ENCODE measurements at places on chromosomes 13 and 19. TPM values are rescaled to one million over a fixed set of nuclear protein-coding genes. Genes with fewer than 3 reads are reported as not detected.

FAAP24 gene
- 3.2 TPM for polyA plus RNA-seq

DNA sequence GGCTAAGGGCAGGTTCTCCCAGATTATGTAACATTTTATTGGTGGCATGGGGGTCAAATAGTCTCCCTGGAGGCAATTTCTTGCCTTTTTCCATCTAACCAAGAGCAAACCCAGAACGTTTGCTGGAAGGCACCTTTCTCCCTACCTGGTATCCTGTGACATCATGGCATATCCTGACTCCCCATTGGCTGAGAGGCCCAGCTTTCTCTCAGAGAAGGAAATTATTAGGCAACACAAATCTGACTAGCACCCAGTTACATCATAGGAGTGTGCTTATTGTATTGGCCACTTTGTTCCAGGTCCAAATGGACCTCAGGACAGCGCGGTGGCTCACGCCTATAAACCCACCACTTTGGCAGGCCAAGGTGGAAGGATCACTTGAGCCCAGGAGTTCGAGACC lies 13.0 kb downstream of the NTN5 start:
- no peak for DNase-seq

DNA sequence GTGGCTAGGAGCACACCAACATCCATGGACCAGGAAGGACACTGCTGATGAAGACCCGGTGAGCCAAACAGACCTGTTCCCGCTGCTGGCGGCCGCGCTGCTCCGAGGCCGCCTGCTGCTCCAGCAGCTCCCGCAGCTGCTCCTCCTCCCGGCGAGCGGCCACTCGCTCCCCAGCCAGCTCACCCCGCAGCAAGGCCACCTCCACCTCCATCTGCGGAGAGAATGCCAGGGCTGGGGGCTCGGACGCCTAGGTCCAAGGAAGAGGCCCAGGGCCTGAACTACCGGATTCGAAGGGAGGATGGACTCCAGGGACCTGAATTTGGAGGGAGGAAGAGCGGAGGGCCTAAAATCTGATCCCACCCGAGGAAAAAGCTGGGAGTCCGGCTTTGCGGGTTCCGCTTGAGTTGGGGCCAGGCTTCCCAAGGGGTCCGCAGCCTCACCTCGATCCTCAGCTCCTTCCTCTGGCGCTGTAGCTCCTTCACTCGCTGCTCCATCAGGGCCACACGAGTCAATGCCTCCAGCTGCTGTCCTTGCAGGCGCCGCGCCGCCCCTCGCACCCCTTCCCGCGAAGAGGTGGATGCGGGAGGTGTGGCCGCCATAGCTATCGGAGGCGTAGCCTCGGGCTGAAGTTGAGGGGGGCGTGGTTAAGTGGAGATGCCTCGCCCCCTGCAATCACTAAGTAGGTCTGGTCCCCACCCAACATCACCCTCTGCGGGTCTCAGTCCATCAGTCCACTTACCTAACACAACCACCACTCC lies 2.7 kb downstream of the PHLDB3 start:
- DNase-seq, result no peak

GRCh38 chr13:102903659-102904407 lies 58.0 kb downstream of the ERCC5 start:
- no peak for DNase-seq

DNA sequence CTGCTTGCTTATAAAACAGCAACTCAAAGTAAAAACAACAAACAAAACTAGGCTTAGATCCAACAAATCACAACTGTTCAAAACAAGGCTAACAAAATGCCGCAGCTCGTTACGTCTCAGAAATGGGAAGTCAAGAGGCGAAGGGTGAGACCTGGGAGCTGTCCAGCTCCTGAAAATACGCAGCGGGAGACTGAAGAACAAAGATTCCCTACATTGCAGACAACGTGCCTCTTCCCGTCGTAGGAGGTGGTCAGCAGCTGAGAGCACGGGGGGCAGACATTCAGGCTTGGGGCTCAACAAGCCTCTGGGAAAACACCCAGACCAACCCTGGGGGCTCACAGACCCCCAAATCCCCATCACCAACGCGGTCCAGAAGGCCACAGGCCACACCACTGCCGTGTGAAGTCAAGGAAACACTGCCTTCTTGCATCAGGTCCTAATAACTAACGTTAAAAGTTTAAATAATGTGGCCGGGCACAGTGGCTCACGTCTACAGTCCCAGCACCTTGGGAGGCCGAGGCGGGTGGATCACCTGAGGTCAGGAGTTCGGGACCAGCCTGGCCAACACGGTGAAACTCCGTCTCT lies 13.5 kb downstream of the PLPP2 start:
- peak; percentile 65 for DNase-seq

GRCh38 chr13:101144808-101145419 lies 271.4 kb downstream of the NALCN start:
- peak; percentile 25 for DNase-seq
